ENCODE measurements at places on chromosomes 4 and X. TPM values are rescaled to one million over a fixed set of nuclear protein-coding genes. Genes with fewer than 3 reads are reported as not detected.
A peak's percentile ranks its signal among the peaks of the same experiment; 100 is the strongest.

- no peak for DNase-seq
Measured at GRCh38 chrX:40097504-40098263, at the start of gene BCOR. BCOR (minus strand) TSS chrX:40097958; CDS start chrX:40077929, 20,029 bp downstream.

DNA sequence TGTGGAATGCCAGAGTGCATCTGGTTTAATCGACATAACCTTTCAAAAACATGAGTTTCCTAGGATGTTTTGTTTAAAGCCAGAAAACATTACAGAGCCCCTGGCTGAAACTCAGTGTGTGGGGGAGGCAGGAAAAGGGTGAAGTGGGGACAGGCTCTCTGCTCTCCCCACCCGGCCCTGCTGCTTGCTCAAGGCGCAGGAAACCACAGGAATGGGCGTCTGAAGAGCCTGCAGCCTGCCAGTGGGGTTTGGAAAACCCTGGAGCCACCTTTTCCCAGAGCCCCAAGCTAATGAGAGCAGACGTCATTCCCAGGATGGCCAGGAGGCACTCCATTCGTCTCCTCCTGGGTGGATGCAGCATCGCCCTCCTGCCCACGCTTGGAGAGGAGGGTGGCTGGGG is 240.6 kb downstream of the AFAP1 start:
- DNase-seq = no peak

Gene SYP
- 3.4 TPM for polyA plus RNA-seq

DNA sequence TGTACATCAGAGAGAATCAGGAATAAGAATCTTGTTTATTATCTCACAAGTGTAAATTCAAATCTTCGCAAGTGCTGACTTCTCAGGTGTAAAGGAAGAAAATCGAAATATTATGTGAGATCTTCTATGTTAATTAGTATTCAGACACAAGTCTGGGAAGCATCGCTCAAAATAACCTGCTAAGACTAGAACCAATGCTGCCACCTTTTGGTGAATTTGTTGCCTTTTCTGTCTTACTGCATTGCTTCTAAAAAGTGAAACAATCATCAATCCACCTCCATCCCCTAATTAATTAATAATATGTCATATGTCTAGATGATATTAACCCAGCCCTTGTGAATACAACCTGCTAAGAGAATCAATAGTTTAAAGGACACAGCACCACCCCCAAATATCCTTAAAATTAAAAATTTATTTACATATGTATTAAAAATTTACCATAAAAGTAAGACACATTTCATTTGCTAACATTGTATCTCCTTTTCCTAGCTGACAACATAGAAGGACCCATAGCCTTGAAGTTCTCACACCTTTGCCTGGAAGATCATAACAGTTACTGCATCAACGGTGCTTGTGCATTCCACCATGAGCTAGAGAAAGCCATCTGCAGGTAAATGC is 3.5 kb downstream of the EPGN start:
- peak; percentile 18 for DNase-seq

DNA sequence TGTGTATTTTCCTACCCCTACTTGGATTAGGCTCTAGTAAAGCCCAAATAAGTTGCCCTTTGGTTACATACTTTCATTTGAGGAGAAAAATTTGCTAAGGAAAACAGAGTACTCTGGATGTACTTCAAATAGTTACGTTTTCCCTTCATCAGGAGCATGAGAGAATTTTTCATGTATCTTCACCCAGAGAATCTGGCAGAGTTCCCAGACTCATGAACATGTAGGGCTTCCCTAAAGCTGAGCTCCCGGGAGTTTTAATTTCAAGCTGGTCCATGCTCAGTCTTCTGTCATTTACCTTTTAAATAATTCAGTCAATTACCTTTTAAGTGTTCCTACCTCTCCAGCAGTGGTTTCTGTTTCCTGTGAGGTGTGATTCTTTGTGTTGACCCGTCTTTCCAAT is 367.5 kb upstream of the GRID2 start:
- no peak for DNase-seq

DNA sequence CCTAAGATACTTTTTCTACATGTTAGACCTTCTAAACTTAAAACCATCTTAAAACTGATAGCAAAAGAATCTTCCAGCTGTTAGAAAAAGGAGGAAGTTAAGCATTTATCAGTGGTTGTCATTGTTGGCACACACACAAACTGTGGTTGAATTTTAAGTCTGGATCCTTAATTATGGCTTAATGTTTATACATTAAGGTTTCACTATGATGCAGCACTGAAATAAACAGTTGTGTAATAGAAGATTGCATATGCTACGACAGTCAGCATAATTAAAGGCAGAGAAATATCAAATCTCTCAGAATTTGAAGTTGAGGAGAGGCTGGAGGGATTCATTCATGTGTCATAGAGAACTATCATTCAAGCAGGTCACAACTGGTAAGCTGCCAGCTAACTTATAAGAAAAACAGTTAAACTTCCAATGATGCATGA is 32.3 kb downstream of the ADGRA3 start:
- DNase-seq = no peak

DNA sequence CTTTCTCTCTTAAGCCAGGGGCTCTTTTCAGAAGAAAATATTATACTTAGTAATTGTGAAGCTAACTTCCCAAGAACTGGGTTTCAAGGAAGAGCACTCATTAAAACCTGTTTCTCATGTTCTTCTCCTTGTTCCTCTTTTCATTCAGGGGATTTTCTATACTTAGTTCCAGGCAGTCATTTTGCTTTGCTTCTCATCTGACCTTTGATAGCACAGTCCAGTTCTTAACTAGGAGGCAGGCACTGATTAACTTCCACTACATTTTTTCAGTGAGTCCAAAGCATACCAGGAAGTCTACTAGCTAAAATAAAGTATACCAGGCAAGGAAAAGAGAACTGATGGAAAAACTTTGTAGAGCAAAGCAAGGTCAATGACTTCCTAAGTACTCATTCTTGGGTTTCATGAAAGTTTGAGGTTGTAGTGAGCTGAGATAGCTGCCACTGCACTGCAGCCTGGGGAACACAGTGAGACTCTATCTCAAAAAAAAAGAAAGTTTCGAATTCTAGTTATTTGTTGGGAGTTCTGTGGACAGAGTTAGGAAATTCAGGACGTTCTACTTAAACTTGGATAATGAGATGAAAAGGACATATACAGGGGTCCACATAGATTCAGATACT is 190.1 kb upstream of the HS3ST1 start:
- no peak for DNase-seq

- DNase-seq = no peak
Measured at GRCh38 chr4:114673306-114673705, 74.7 kb downstream of the UGT8 start.

- no peak for DNase-seq
Measured at GRCh38 chrX:71067712-71068043, 456 bp downstream of the SNX12 start.

Gene GLRA2
- polyA plus RNA-seq = 0.42 TPM

Data from left renal cortex interstitium (tissue), 4 donors.